ENCODE measurements at places on chromosomes 6 and 20. TPM values are rescaled to one million over a fixed set of nuclear protein-coding genes. Genes with fewer than 3 reads are reported as not detected.

Gene CLDN20
- not detected for total RNA-seq

Gene NKX2-2
- total RNA-seq, result not detected

Gene MAS1
- not detected for total RNA-seq

Gene TNFAIP3
- 10.5 TPM for total RNA-seq

Gene THBD
- total RNA-seq, result 0.36 TPM

Gene CAGE1
- under 0.01 TPM for total RNA-seq

Gene ZSCAN31
- total RNA-seq, result 19.9 TPM

Gene RBM12
- total RNA-seq, result 57.8 TPM

Gene SEMG1
- total RNA-seq, result not detected

Gene LY6G6C
- total RNA-seq, result not detected

Gene BHLHE23
- total RNA-seq, result not detected

Gene HDAC2
- 57.2 TPM for total RNA-seq

Gene FRK
- 1.1 TPM for total RNA-seq

Gene SLC17A9
- 5.6 TPM for total RNA-seq

Gene COL21A1
- total RNA-seq, result 8.0 TPM

Gene XRN2
- total RNA-seq, result 125 TPM

Gene BPHL
- total RNA-seq, result 19.9 TPM

Gene IYD
- not detected for total RNA-seq

Gene ADIG
- not detected for total RNA-seq

Gene HCRTR2
- not detected for total RNA-seq

Gene HEY2
- total RNA-seq, result 2.2 TPM

Gene OR2B6
- not detected for total RNA-seq

Gene DEF6
- 0.72 TPM for total RNA-seq

Gene JAG1
- total RNA-seq, result 60.1 TPM

Gene MRAP2
- 5.1 TPM for total RNA-seq

Gene SDCBP2
- 3.2 TPM for total RNA-seq

Gene ARG1
- not detected for total RNA-seq

Gene HLA-DMA
- total RNA-seq, result 20.0 TPM

Gene PSORS1C1
- 2.2 TPM for total RNA-seq

Gene IRF4
- total RNA-seq, result under 0.01 TPM

Gene BTN1A1
- total RNA-seq, result under 0.01 TPM

Gene PACSIN1
- not detected for total RNA-seq

Gene GABBR1
- 7.6 TPM for total RNA-seq

Gene IRAK1BP1
- 6.9 TPM for total RNA-seq

Gene NR2E1
- total RNA-seq, result not detected

Gene RAMACL
- total RNA-seq, result 3.3 TPM

Gene FOXQ1
- total RNA-seq, result 2.5 TPM

Gene TMEM74B
- total RNA-seq, result not detected

Gene SLA2
- total RNA-seq, result under 0.01 TPM

Gene MACROD2
- 4.0 TPM for total RNA-seq

Gene COX4I2
- total RNA-seq, result not detected

Gene DPPA5
- total RNA-seq, result not detected

Gene MICB
- total RNA-seq, result 12.7 TPM

Gene DUSP15
- 1.2 TPM for total RNA-seq

Gene EYA2
- 17.7 TPM for total RNA-seq

Gene HLA-DQB1
- total RNA-seq, result 6.5 TPM

Gene SLC4A11
- total RNA-seq, result under 0.01 TPM

Gene EFCAB8
- 1.4 TPM for total RNA-seq

All from osteoblast (primary cell).